ENCODE measurements at places on chromosomes 1 and 21.
A peak's percentile ranks its signal among the peaks of the same experiment; 100 is the strongest.

GRCh38 chr1:234718496-234719453 lies 108.8 kb upstream of the IRF2BP2 start:
- DNase-seq: no peak

DNA sequence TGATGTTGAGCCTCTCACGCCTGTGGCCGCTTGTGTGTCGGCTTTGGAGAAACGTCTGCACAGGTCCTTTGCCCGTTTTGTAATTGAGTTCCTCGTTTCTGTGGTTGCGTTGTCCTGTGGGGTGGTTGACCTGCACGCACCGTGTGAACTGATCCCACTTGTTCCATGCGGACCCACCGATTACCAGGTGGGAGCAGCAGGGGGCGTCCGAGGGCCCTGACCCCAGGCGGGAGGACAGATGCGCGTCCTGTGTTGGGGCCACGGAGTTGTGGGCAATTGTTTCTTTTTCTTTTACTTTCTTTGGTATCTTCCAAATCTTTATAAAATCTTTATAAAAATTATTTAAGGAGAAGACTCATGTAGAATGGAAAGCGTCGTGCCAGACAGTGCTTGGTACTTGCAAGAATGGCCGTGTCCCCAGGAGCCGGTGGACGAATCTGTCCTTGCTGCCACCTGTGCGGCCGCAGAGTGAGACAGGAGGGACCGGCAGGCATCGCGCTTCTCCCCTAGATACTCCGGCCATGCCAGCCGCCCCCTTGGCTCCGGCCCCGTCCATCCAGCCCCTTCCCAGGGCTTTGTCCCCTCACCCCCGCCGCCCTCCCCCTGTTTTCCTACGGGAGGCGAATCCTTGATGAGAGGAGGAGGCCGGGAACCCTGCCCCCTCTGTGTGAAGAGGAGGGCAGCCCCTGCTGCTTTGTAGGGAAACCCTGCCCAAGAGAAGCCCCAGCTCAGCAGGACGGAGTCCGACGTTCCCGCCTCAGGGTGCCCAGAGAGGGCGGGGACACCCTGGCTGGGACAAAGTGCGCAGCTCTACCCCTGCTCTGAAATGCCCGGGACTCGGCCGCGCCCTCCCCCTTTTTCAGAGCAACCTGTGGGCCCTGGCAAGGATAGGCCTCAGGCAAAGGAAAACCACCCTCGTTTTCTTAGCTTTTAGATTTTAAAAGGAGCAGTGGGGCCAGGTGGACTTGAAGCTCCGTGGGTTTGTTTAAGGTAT lies 41.7 kb downstream of the PRKCZ start:
- DNase-seq: peak; percentile 10

GRCh38 chr1:143672983-143673382 lies 298.8 kb downstream of the FAM72C start:
- no peak for DNase-seq

DNA sequence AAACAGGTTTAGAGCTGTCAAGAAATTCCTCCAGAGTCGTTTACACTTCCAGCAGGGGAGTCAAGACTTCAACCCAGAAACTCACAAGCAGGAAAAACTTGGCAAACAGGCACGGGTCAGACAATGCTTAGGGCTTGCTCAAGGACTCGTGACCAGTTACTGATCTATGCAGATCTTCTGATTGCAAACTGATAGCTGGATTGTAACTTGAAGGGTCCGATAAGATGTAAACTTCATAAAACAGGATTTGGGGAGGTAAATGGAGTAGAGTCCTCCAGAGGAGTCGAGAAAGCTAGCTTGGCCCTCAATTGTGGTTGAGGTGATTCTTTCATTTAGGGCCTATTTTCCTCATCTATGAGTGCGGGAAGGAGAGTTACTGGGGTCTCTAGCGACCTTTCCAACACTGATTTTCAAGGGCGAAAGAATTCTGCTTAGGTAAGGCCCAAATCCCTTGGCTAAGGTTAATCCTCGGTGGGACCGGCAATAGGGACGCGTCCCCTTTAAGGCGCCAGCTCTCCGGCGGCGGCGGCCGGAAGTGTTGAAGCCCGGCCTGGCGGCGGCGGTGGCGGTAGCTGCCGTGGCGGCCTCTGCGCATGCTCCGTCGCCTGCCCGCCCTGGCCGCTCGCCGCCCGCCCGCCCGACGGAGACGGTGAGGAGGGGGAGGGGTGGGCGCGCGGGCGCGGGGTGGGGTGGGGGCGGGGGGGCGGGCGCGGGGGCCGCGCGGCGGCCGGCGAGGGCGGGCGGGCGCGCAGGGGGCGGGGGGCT lies at the start of gene GMEB1:
Gene GMEB1, plus strand, starts transcription at position 594 of the 765 bp plus-strand sequence. CDS start 14,829 bp downstream, outside the sequence.
- peak; percentile 74 for DNase-seq

- DNase-seq: peak; percentile 70
These were observed 29.7 kb downstream of the PBX1 start for GRCh38 chr1:164588516-164589341.

GRCh38 chr1:157154940-157155514 lies 16.8 kb upstream of the ETV3 start:
- DNase-seq: peak; percentile 54

DNA sequence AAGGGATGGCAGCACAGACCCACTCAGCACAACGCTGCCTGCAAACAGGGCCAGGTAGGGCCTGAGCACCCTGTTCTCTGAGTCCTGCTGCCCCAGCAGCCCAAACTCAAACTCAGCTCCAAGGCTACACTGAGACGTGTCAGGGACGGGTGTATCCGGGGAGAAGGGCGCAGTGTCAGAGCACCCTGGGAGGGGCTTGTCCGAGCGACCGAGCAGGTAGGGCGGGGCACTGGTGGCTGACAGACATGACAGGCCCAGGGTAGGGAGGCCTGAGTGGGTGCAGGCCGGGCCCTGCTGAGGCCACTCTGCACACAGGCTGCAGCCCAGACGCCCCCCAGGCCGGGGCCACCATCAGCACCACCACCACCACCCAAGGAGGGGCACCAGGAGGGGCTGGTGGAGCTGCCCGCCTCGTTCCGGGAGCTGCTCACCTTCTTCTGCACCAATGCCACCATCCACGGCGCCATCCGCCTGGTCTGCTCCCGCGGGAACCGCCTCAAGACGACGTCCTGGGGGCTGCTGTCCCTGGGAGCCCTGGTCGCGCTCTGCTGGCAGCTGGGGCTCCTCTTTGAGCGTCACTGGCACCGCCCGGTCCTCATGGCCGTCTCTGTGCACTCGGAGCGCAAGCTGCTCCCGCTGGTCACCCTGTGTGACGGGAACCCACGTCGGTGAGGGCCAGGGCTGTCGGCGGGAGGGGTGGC lies 5.5 kb downstream of the SCNN1D start:
- no peak for DNase-seq

DNA sequence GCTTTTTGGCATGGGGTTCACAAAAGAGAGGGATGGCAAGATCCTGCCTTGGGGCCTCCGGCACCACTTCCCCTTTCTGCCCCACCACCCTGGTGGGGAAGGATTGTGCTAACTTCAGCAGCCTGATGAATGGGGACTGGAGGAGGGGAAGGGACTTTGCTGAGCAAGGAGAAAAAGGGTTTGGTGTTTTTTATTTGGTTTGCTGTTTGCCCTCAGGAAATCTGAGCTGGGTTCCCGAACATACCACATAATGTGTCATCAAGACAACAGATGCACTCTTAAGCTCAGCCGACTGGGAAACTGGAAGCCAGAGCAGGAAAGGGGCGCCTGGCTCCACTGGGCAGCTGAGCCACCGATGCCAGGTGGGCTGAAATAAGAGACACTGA lies 19.8 kb downstream of the OLFML2B start:
- peak; percentile 90 for DNase-seq

DNA sequence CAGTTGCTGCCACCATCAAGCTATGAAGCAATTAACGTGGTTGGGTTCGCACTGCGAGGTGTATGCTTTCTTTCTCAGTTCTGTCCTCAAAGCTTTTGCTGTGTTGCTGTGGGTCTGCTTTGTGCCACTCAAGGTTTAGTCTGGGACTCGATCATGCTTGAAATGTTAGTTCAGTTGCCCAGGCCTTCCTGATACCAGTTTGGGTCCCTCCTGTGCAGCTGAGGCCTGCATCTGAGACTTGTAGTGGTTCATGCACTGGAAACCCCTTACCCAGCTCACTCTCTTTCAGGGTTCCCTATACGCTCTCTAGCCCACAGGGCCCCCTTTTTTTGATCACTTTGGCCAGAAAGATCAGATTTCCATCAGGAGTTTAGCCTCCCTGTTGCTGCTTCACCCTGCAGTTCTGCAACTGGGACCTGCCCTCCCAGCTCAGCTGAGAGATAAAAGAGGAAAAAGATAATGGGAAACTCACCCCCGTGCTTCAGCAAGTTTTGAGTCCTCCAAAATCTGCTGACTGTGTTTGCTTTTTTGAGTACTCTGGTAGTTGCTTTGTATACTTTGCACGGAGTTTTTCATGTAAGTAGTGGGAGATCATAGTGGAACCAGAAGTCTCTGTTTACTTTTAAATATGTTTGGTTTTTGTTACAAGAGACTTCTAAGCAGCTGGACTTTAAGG lies 317.0 kb downstream of the HHAT start:
- DNase-seq: no peak

- DNase-seq: no peak
These were observed 8.1 kb downstream of the GPR137B start for GRCh38 chr1:236150311-236150955.

DNA sequence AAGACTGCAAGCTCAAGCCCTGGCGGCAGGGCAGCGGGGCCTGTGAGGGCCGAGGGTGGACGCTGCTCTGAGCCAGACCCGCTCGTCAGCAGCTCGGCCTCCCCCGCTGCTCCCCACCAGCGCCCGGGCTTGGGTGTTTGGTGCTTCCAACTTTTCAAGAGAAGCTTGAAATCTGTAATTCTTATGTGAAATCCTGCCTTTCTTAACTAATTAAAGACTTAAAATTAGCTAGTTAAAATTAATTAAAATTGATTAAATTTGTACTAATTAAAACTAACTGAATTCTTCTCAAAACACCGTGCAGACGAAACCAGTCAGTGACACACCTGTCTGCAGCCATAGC lies 14.0 kb upstream of the SLC19A1 start:
- no peak for DNase-seq

DNA sequence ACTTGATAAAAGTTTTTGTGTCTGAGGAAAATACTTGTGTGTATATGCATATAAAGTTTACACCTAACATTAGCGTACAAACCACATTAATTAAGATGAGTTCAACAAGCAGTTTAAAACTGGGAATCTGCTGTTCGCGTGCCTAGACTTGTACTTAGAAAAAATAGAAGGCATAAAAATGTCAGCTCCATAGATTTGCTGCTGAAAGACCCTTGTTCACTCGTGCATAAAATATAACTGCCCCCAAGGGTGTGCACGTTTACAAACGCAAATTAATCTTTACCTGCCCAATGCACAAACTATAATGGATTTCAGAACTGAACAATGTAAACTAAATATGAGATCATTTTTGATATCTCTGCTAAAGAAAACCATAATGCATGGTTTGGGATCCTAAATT lies 392.3 kb upstream of the ADGRL2 start:
- DNase-seq: no peak

DNA sequence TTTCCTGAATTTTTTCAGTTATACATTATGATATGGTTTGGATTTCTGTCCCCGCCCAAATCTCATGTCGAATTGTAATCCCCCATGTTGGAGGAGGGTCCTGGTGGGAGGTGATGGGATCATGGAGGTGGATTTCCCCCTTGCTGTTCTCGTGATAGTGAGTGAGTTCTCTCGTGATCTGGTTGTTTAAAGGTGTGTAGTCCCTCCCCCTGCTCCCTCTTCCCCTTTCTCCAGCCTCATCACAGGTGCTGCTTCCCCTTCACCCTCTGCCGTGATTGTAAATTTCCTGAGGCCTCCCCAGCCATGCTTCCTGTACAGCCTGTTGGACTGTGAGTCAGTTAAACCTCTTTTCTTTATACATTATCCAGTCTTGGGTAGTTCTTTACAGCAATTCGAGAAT lies 93.2 kb upstream of the HNRNPU start:
- DNase-seq: no peak

- DNase-seq: no peak
These were observed 29.3 kb downstream of the RRP1 start for GRCh38 chr21:43818685-43819084.

- peak; percentile 31 for DNase-seq
These were observed 100.7 kb downstream of the PATJ start for GRCh38 chr1:61842863-61843514.

DNA sequence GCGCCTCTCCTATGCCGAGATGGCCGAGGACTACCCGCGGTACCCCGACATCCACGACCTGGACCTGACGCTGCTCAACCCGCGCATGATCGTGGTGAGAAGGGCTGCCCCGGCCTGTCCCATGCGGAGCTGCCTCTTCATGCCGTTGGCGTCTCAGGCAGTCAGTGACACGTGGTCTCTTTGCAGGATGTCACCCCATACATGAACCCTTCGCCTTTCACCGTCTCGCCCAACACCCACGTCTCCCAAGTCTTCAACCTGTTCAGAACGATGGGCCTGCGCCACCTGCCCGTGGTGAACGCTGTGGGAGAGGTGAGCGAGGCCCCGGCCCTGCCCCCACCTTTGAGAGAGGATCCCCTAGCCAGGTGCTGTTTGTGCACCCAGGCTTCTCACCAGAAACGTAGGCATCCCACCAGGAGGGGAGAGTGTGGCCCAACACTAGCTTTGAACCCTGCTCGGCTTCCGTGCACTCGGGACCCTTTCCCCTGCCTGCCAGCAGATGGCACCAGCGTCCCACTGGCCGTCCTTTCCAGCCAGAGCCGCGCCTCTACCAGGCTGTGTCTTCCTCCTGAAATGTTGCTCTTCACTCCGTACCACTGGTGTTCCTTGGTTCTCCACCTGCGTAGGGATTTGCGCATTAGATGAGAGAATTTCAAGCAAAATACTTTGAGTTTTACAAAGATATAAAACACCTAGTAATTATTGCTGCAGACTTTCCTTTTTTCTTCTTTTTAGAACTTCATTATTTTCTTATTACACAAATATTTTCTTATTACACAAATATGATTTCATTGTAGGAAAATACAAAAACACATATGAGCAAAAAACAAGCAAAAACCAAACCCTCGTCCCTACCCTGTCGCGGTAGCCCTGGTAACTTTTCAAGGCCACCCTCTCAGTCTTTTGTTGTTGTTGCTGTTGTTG lies 9.0 kb downstream of the NPPA start:
- DNase-seq: peak; percentile 52
